ENCODE measurements at places on chromosomes 3 and 15.
A peak's percentile ranks its signal among the peaks of the same experiment; 100 is the strongest.

DNA sequence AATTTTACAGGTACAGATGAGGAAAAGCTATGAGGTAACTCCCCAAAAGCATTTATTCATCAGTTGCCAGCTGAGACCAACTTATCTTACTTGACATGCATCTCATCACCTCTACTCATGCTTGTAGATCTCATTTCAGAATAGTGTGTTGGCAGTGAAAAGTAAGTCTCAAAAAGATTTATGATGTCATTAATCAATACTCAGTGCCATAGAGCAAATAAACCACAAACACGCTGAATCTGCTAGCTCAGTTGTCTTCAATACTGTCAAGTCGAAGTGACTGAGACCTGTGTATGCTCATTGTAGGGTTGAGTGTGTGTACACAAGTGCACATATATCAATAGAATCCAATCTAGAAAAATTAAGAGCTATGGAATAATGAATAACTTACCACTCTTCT lies 413.5 kb downstream of the CNTN3 start:
- DNase-seq: no peak

- no peak for DNase-seq
These were observed 60.7 kb downstream of the EXOG start for GRCh38 chr3:38556640-38557358.

- DNase-seq: no peak
These were observed 53.8 kb downstream of the CDCP1 start for GRCh38 chr3:45092132-45093031.

- no peak for DNase-seq
These were observed 15.5 kb downstream of the CCR5 start for GRCh38 chr3:46386205-46386604.

- DNase-seq: no peak
These were observed 83.2 kb upstream of the ADAMTSL3 start for GRCh38 chr15:83570756-83571155.

GRCh38 chr3:159824333-159824732 lies 164.3 kb upstream of the IL12A start:
- DNase-seq: peak; percentile 70

DNA sequence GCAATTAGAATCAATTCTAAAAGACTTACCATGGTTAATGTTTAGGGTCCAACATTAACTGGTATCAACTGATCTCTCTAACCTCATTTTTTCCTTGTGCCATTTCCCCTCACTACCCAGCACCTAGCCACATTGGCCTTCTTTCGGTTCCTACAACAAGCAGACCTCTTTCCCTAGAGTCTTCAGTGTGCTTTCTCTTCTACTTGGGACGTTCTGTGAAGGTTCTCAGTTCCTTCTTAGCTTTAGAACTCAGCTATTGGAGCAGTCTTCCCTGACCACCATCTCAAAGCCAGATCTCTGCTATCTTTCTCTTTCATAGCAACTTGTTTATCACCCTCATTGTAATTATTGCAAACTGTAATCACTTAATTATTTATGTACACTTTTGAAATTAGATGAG lies 31.5 kb upstream of the MINDY4B start:
- DNase-seq: no peak

GRCh38 chr3:155594526-155595187 lies 150.2 kb downstream of the PLCH1 start:
- DNase-seq: no peak

DNA sequence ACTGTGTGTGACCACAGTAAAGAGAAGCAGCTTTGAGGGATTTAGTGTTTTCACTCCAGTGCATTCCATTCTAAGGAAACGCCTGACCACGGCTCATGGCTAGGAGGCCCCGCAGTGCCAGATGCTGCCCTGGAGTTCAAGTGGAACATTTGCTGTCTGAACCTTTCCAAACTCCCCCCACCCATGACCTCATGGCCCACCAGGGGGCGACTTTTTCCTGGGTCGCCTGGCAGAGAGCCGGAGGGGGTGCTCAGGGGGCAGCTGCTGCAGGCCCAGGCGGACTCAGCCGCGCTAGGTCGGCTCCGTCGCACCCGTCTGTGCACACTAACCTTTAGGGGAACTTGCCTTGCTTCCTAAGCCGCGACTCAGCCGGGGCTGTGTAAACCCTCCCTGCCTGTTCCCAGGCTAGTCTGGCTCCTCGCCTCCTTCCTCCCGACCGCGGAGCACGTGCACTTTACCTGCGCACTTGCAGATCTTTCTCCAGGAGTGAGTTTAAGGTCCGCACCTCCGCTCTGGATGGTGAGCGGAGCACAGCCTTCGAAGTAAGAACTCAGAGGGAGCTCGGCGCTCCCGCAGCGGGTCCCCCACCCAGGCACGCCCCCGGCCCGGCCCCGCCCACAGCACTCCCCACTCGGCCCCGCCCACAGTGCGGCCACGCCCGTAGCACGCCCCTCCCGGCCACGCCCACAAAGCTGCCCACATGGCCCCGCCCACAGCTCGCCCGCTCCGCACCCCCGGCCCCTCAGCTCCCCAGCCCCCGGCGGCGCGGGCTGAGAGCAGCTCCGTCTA lies at the start of gene OCA2:
Gene OCA2 (minus strand): TSS at position 550 of the 789 bp plus-strand sequence. CDS start 17,441 bp downstream, outside the sequence.
- DNase-seq: no peak

GRCh38 chr15:65094294-65094995 lies 17.9 kb downstream of the KBTBD13 start:
- no peak for DNase-seq

DNA sequence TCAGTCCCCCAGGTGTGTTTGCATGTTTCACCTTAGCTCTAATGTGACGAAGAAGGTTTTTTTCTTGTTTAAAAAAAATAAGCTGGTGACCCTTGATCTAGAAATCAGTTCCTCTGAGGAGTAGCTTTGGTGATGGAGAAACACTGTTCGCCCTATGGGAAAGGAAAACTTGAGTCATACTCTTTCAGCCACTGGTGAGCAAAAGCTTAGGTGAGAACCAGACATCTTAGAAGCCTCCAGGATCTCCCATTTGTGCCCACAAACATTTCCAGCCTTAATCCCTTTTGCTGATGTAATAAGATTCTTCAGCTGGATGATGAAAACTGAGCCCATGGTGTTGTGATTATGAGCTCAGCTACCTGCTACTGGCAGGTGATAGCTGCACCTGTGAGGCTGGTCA lies 37.8 kb downstream of the SLC27A2 start:
- DNase-seq: no peak

DNA sequence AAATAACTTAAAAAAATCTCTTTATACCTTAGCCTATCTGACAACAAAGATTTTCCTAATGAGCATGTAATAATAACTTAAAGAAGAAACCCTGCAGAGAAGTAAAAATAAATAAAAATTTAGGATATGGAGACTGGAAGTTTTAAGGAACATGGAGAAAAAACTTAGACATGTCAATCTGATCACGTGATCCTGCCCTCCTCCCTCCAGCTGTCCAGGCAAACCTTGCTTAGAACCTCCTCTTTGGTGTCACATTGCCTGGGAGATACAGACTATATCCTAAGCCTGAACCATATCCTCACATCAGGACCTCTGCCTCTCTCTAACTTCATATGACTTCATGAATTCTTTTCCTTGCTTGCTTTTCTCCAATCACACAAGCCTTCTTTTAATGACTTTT lies 275.5 kb downstream of the CNTN3 start:
- no peak for DNase-seq

- DNase-seq: no peak
These were observed 14.6 kb downstream of the USP3 start for GRCh38 chr15:63519041-63519440.

DNA sequence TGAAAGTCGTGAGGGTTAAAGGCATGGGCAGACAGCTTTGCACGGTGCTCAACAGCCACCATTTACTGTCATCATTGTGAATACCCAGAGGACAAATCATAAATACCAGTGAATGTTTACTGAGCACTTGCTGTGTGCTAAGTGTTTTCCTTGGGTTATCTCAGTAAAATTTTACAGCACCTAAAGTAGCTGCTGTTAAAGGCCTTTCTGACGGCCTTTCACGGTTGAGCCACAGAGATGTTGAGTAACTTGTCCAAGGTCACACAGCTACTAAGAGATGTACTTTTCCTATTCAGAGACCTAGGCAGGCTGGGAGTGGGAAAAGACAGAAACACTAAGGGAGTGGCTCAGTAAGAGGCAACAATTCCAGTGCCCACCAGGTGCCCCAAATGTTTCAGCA lies 393 bp upstream of the CPNE9 start:
- no peak for DNase-seq

DNA sequence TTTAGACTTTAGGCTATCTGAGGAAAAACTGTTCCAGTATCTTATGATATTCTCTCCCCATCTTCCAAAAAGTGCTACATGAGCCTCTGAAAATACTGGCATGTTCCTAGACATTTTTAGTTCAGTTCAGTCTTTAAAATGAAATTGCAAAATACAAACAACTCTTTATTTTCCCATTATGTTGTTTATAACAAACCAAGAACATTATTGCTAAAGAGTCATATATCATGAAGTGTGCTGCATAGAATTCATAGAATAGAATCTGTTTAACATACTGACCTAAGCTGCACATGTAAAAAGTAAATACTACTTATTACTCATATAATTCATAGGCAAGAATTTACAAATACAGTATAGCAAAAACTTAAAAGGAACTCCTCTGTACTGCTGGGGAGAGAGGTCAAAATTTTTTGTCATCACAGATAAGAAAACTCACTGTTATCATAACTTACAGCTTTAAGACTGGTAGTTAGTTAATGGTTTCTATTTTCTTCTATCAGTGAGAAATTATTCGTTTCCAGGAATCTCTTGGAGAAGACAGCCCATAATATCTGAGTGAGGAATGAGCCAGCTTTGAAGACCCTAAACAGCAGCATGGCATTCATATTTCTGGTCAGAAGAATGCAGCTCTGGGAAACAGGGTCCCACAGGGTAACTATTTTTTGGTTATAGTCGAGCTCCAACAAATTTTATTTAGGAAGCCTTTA lies 32.2 kb downstream of the FILIP1L start:
- DNase-seq: no peak

GRCh38 chr15:54064365-54064764 lies 86.1 kb downstream of the UNC13C start:
- no peak for DNase-seq

DNA sequence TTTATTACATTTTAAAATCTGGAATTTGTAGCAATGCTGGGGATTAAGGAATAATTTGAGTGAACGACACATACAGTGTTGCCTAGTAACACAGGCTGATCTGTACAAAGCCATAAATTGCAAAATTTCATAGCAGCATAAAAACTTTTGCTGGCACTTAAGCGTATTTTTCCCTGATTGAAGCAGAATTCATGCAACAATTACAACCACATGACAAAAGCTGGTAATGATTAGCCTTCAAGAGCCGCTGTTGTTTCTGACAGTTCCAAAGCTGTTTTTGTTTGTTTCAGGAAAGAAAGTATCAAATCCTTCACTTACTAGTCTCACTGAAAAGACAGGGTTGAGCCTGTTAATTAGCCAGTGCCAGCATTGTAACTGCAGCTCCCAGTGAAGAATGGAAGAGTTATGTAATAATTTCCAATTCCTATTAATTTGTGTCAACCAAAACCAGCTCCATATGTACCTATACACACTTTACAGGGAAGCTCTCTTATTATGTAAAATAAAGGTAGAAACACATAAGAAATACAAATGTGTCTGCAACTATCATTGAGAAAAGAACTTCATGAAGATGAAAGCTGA lies 60.7 kb downstream of the AGTR1 start:
- DNase-seq: no peak

DNA sequence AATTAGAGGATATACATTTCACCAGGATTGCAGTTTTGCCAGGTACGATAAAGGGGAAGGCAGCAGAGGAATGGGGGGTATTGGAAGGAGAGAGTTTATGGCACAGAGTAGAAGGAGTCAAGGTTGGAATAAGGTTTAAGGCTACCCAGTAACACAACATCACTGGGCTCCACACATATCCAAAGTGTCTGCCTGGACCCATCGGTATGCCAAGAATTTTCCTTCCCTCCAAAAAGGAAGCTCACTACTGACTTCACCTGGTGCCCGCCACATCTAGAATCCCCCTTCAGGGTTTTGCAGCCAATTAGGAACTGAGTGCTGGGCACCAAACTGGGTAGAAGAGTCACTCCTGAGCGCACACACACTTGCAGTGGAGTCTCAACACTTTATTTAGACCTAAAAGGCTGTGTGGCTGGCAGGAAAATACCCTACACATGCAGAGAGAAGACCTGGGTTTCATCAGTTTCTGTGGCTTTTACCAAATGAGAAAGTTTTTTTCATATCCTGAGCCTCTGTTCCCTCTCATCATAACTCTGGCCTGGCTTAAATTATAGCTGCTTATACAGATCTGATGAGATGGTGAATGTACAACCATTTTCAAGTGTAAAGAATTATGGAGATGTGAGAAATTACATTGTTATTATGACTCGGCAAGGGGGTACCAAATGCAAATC lies 190.8 kb upstream of the LPP start:
- DNase-seq: no peak

DNA sequence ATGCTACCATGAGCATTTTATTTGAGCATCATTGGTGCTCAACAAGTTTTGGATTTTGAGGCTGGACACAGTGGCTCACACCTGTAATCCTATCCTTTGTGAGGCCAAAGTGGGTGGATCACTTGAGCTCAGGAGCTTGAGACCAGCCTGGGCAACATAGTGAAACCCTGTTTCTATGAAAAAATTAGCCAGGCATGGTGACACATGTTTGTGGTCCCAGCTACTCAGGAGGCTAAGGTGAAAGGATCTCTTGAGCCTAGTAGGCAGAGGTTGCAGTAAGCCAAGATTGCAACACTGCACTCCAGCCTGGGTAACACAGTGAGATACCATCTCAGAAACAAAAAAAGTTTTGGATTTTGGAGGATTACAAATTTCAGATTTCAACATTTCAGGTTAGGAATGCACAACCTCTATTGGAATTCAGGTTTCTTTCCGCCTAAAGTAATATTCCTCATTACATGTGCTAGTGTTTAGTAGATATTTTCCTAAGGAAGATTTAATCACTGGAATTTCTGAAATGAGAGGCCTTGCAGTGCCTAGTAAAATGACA lies 27.6 kb downstream of the CNOT10 start:
- no peak for DNase-seq

DNA sequence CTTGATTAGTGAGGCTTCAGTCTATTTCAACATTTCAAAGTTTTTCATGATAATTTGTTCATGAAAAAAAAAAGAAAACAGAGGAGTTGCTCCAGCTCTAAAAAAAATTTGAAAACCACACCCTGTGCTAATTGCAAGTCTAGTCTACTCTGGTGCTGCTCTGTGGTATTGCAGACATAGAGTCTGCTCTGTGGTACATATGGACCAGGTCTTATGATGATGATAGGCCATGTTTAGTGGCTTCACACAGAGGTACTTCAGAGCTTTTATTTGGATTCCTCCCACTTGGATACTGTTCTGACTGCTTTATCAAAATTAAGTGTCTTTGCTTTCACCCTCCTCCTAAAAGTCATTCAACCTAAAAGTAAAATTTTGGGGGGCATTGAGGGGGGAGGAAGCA lies 160.8 kb downstream of the ALCAM start:
- no peak for DNase-seq

GRCh38 chr3:171445620-171446204 lies 14.5 kb downstream of the TNIK start:
- DNase-seq: no peak

DNA sequence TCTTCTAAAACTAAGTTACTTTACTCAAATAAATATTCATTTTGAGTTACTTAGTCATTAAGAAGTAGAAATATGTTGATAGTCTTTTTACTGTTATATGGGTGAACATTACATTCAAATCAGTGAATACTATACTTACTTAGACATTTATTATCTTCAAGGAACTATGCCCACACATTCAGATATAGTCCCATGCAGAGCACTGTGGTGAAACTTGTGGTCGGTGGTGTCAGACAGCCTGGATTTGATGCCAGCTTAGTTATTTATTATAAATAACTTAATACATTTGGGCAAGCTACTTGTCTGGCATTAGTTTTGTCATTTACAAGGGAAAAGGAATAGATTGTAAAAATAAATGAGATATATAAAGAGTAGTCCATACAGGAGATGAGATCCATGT lies 149.5 kb downstream of the RAP2B start:
- no peak for DNase-seq

GRCh38 chr3:11563159-11563864 lies 80.4 kb downstream of the VGLL4 start:
- DNase-seq: no peak

All from AG04450 (cell line).